ENCODE measurements at places on chromosomes 11 and 22.

- DNase-seq: no peak
Observed at GRCh38 chr22:49267996-49268395, 559.7 kb downstream of the BRD1 start.

- no peak for DNase-seq
Observed at GRCh38 chr11:67635231-67635521, 4.4 kb downstream of the TBX10 start.

- no peak for DNase-seq
Observed at GRCh38 chr11:39784873-39785272, 1674.6 kb downstream of the LRRC4C start.

GRCh38 chr22:32665676-32666075 lies 135.8 kb upstream of the TIMP3 start:
- DNase-seq: no peak

- DNase-seq: no peak
Observed at GRCh38 chr22:37968452-37969251, 15.2 kb downstream of the POLR2F start.

GRCh38 chr11:130177782-130178181 lies 18.2 kb downstream of the ST14 start:
- DNase-seq: no peak

DNA sequence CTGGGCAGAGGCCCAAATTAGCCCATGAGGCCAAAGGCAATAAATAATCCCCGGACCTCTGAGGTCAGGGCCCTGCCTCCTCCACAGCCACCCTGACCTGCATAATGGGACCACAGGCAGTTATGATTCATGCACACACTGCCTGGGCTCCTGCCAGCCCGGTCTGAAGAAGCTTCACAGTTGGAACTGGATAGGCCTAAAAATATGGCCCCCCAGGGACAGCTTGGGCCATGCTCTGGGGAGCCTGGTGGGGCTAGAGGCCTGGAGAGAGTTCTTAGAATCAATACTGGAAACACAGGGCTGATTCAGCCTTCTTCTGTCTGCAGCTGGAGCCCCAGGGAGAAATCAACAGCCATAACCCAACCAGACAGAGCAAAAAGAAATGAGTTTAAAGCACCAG lies 112.8 kb upstream of the CADM1 start:
- peak; percentile 99 for DNase-seq

DNA sequence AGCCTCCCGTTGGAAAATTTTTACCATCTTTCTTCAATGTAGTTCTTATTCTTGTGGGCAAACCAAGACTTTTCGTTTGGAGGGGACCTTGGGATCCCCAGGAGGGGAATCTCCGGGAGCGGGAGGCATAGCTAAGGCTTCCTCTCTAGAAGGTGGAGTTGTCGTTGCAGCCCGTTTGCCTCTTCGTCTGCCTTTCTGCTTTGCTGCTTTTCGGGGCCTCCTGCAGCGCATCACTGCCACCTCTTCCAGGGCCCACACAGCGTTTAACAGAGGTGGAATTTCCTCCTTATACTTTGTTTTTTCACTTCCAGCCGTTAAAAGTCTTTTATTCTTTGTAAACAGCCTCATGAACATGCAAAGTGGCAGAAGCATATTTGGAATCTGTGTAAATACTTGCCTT lies 3.5 kb upstream of the IFITM3 start:
- DNase-seq: no peak

DNA sequence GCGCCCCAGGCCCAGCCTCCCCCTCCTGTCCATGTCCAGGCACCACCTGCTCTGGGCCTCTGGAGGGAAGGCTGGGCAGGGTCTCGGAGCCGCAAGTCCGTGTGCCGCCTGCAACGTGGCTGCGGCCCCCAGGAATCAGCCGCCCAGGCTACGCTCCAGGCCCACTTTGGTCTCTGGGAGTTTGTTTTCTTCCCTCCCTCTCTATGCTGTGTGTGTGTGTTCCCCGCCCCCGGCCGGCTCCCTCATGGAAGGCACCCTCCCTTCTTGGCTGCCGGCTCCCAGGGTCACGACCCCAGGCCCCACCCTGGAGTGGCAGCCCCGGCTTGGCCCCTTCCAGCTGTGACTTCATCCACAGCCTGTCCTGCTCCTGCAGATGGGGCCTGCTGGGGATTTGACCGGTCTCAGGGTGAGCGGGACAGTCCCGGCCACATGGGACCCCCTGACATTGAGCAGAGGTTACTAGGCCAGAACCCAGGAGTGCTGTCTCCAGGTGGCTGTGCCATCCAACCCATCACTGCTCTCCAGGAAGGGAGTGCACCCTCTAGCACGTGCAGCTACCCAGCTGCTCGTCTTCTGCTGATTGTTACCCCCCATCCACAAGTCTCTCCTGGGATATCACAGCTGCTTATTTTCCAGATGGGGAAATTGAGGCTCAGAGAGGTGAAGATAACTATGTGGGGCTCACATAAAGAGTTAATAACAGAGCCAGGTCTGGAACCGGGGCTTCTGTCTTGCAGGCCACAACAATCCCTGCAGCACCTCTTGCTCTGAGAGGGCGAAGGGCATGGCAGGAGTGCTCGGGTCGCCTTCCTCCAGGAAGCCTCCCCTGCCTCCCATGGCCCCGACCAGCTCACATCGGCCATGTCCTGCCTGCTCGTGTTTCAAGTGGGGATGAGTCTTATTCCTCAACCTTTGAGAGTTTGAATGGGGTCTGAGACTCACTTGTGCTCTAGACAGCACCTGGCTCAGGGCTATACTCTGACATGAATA lies 2.8 kb upstream of the LIF start:
- DNase-seq: no peak

GRCh38 chr22:31233001-31233400 lies 20.9 kb downstream of the LIMK2 start:
- no peak for DNase-seq

DNA sequence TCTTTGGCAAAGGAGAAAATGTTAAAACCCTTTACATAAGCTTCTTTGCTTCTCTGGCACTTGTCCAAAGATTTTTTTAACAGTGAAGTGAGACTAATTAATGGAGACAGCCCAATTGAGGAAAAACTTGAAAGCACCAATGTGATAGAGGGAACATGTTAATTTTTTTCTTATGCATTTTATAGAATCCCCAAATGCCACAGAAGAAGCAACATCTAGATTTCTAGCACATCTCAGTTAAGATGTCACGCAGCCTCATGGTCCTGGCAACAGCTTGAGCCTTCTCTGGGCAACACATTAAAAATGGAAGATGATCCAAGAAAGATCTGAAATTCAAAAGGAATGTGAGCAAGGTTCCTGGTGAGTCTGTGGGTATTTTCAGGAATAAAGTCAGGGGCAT lies 48.5 kb downstream of the PACSIN2 start:
- DNase-seq: no peak

GRCh38 chr11:94449437-94449836 lies 44.2 kb downstream of the MRE11 start:
- peak; percentile 44 for DNase-seq

- no peak for DNase-seq
Observed at GRCh38 chr11:8100158-8100557, 19.1 kb downstream of the TUB start.

DNA sequence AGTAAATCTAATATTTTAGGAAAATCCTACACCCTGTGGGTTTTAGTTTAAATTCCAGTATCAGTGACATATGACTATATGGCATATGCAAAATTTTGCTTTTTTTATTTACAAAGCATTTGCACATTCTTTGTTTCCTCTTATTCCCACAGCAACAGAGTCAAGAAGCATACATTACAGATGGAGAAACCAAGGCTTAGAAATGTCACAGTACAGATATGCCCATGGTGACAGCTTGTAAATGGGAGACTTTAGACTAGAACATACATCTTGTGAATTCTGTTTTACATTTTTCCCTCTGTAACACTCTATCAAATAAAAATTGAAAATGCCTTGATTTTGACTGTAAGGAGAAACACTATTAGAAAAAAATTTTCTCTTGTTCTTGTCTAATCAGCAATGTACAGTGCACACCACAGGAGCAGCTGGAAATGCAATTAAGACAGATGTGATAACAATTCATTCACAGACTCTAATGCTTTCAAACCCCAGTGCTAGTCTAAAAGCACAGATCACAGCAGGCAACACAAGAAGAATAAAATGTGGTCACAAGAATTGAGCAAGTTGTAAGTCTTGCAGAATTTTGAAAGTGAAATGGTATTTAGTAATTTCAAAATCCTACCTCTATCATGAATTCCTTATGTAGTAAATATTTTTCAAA lies 375.9 kb downstream of the LUZP2 start:
- no peak for DNase-seq

DNA sequence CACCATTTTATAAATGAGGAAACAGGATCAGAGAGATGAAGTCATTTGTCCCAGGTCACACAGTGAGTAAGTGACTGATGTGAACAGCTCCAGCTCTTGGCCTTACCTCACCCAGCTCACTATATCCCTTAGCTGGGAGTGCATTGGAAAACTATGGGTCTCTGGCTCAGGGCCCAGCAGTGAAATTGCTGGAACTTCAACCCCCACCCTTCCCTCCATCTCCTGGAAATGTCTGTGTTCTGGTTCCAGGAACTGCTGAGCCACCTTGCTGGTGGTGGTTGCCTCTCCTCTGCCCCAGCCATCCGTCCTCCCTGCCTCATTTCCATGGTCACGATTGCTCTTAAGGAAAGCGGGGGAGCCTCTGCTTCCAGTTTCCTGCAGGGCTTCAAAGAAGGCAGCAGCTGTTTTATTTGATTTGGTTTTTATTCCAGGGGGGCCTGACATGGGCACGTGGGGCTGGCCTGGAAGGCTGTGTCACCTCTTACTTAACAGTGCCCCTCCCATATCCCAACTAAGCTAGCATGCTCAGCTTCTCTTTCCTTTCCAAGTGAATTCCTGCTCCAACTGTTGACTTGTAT lies 46.2 kb upstream of the CSTF3 start:
- DNase-seq: peak; percentile 48

- DNase-seq: peak; percentile 50
Observed at GRCh38 chr11:114297806-114298709, 1.9 kb downstream of the NNMT start.

DNA sequence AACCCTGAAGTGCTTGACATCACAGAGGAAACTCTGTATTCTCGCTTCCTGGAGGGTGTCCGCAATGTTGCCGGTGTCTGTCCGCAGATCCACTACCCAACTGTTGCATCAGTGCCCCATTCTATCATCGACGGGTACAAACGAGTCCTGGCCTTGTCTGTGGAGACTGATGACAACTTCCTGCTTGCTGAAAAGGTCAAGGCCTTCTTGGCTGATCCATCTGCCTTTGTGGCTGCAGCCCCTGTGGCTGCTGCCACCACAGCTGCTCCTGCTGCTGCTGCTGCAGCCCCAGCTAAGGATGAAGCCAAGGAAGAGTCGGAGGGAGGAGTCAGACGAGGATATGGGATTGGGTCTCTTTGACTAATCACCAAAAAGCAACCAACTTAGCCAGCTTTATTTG lies 42.9 kb upstream of the DAGLA start:
- no peak for DNase-seq

- DNase-seq: peak; percentile 56
Observed at GRCh38 chr11:90204832-90205646, 17.8 kb downstream of the CHORDC1 start.

- no peak for DNase-seq
Observed at GRCh38 chr11:116148056-116148455, 624.7 kb downstream of the BUD13 start.

DNA sequence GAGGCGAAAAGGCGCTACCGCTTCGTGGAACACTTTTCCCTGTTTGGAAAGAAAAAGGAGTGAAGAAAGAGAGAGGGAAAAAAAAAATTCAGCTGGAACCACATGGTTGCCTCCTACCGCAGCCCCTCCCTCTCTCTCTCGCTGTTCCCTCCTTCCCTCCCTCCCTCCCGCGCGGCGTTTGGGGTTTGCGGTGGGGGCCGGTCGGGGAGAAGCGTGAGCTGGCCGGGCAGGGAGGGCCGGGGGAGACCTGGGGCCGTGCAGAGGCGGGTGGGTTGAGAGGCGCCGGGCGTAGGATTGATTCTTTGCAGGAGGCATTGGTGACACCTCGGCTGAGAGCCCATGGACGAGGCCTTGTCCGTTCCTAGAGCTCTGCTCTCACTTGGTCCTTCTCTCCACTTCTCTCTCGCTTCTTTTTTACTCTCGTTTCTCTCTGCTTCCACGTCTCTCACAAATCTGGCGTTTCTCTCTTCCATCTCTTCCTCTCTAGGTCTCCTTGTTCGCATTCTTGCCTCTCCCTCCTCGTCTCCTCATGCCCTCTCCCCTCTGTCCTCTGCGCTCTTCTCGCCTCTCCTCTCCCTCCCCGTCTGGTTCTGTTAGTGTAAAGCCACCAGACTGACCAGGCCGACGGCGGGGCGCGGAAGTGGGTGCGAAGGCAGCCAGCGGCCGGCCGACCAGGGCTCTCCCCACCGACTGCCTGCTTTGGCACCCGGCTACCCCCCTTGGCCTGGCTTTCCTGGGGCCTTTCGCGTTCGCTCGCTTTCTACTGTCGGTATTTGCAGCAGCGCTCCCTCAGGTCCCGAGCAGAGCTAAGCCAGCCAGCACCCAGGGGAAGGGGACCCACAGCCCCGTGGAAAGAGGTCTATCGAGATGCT lies at the start of gene CLMP:
TSS of gene CLMP (minus strand) at position 61 of the 872 bp plus-strand sequence. CDS start 308 bp downstream, outside the sequence.
- peak; percentile 76 for DNase-seq

GRCh38 chr22:49937758-49938564 lies 19.5 kb downstream of the CRELD2 start:
- DNase-seq: no peak

- DNase-seq: peak; percentile 51
Observed at GRCh38 chr11:119222308-119222707, 16.2 kb downstream of the CBL start.

GRCh38 chr22:19122752-19123492 lies 710 bp upstream of the DGCR2 start:
- no peak for DNase-seq

DNA sequence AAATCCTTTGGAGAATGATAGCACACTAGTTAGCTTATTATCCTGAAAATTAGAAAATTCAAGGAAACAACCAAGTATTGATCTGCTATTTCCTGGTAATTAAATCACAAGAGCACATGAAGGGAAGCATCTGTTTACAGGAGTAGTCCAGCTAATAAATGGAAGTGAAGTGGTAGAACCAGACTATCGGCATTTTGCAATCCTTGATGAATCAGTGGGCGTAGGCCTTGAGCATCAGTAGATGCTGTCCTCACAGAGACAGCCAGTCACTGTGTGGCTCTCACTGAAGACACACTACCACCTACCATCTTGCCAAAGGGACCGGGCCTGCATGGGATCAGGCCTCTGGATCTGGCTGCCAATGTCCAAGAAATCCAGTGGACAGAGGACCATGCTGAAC lies 69.8 kb downstream of the FBLN1 start:
- no peak for DNase-seq

- no peak for DNase-seq
Observed at GRCh38 chr11:56764976-56765375, 16.5 kb upstream of the OR9G4 start.

DNA sequence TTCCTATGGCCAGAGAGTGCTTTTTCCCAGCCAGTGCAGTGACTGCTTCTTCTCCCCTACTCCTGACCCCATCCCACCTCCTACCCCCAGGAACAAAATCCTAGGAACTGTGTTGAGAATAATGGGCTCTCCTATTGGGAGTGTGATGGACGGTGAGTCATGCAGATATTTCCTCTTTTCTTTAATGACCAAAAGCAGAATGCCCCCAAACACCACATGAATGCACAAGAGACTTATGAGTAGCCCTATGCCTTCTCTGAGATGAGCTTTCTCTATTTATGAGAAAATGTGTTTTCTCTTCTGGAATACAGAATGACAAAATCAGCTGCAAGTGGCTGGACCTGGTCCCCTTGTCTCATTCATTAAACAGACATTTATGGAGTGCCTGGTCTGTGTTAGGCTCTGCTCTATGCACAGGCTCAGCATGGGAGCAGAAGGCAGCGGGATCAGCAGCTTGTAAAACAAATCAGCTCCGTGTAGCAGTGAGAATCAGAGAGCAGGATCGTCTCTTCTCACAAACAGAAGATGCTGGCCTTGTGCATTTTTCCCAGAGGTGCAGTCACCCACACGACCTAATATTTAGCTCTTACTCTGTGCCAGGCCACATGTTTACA lies 47.5 kb upstream of the GALNT18 start:
- no peak for DNase-seq

GRCh38 chr11:2317354-2318050 lies 15.7 kb downstream of the TSPAN32 start:
- DNase-seq: no peak
